ENCODE measurements at places on chromosomes 13 and 19.
A peak's percentile ranks its signal among the peaks of the same experiment; 100 is the strongest.

- DNase-seq, result peak; percentile 40
These were observed 1.9 kb downstream of the KLF12 start for GRCh38 chr13:74132152-74132775.

- DNase-seq, result peak; percentile 84
These were observed 704.7 kb downstream of the DIAPH3 start for GRCh38 chr13:59458908-59459579.

- no peak for DNase-seq
These were observed 19.2 kb downstream of the ATP4B start for GRCh38 chr13:113638806-113639205.

DNA sequence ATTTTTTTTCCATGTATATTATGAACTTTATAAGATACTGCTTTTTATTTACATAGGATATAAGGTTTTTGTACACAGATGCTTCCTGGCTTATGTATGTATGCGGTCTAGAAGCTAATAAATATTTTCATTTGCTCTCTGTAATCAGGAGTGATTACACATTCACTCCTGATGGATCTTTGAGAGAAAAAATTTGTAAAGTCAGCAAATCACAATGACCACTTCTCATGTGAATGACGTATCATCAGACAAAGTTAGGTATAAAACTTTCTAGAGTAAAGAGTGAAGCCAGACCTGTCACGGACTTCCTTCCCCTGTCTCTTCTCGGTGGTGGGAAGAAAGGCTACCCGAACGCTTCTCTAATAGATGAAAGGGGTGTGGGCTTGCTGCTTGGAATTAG lies 31.1 kb downstream of the DPY19L3 start:
- no peak for DNase-seq

DNA sequence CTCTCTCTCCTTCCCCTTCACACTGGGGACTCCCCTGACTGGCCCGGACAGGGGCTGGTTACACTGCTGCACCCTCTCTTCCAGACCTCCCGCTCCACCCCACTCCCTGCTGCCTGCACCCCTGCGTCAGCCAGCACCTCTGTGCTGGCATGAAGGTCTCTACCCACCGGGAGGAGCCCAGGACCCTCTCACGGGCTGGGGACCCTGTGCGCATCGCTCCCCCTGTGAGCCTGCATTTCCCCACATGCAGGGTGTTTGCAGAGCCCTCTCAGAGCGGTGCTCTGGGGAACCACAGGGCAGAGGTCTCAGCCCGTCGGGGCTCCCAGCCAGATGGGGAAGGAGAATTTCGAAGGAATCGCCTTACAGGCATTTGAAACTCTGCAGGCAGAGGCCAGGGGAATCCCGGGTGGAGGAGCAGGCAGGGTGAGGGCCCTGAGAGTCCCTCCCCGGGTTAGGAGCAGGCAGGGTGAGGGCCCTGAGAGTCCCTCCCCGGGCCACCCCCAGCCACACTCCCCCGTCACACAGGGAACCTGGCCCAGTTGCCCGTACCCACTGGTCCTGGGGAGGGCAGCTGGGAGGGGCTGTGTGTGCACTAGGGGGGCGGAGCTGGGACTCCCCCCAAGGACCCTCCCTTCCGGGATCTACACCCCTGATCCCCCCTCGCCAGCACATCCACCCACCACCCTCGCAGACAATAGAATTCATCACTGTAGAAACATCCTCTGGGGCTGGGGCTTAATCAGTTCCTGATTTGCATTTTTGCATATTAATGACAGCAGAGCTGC lies 16.3 kb upstream of the TCF3 start:
- DNase-seq, result peak; percentile 18

GRCh38 chr19:30634996-30635975 lies 263.1 kb downstream of the ZNF536 start:
- no peak for DNase-seq

DNA sequence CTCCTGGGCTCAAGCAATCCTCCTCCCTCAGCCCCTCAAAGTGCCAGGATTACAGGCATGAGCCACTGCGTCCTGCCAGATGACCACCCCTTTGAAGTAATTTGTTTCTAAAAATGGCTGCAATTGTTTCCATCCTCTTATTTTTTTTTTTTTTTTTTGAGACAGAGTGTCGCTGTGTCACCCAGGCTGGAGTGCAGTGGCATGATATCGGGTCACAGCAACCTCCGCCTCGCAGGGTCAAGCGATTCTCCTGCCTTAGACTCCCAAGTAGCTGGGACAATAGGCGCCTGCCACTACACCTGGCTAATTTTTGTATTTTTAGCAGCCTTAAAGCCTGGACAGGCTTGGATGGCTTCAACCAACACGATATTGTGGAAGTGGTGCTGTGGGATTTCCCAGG lies 22.3 kb upstream of the DPP9 start:
- no peak for DNase-seq

DNA sequence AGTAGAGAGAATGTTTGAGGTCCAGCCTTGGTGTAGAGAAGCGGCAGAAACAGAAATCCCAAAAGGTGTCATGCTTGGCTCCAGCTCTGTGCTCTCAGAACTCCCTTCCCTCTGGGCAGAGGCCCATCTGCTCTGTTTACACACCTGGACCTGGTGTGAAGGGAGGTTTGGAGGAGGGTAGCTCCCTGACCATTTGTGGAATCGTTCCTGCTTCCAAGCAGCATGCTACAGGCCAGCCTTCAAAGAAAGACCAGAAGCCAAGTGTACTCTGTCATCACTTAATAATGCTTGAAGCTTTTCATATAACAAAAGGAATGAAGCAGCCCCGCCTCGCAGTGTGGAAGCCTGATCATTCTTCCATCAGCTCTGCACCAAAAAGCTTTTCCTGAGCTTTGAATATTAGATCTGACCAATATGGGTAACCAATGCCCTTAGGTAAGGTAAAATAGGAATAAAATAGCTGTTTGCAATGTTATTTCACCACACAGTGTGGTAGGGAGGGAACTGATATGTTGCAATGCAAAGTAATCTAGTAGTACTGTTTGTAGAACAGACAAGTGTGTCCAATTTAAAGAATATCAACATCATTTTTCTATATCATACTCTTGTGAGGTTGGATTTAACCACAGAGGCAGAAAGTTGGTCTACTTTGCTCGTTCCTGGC lies 63.3 kb downstream of the ZIC5 start:
- peak; percentile 35 for DNase-seq

GRCh38 chr13:62407871-62408270 lies 992.2 kb upstream of the PCDH20 start:
- DNase-seq, result no peak

- no peak for DNase-seq
These were observed 496 bp downstream of the ZNF574 start for GRCh38 chr19:42076380-42076944.

- peak; percentile 23 for DNase-seq
These were observed 109.5 kb upstream of the TSC22D1 start for GRCh38 chr13:44685641-44686040.

GRCh38 chr13:100671389-100672182 lies 3.0 kb downstream of the TMTC4 start:
- no peak for DNase-seq

- DNase-seq, result no peak
These were observed 13.4 kb downstream of the UBXN6 start for GRCh38 chr19:4443966-4444764.

- DNase-seq, result peak; percentile 23
These were observed 340.0 kb upstream of the SLITRK5 start for GRCh38 chr13:87331178-87331577.

Measured in choroid plexus epithelial cell (primary cell).